RCC 7860 (cell line): ENCODE measurements at places on chromosomes 5 and 9.
A peak's percentile ranks its signal among the peaks of the same experiment; 100 is the strongest.

DNA sequence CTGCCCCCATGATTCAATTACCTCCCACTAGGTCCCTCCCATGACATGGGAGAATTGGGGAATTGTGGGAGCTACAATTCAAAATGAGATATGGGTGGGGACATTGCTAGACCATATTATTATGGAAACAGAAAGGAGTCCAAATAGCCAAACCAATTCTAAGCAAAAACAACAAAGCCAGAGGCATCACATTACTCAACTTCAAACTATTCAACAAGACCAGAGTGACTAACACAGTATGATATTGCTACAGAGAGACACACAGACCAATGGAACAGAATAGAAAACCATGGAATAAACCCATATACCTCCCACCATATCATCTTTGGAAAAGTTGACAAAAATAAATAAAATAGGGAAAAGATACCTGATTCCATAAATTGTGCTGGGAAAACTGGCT is 710.5 kb upstream of the CDH9 start:
- DNase-seq, result no peak

DNA sequence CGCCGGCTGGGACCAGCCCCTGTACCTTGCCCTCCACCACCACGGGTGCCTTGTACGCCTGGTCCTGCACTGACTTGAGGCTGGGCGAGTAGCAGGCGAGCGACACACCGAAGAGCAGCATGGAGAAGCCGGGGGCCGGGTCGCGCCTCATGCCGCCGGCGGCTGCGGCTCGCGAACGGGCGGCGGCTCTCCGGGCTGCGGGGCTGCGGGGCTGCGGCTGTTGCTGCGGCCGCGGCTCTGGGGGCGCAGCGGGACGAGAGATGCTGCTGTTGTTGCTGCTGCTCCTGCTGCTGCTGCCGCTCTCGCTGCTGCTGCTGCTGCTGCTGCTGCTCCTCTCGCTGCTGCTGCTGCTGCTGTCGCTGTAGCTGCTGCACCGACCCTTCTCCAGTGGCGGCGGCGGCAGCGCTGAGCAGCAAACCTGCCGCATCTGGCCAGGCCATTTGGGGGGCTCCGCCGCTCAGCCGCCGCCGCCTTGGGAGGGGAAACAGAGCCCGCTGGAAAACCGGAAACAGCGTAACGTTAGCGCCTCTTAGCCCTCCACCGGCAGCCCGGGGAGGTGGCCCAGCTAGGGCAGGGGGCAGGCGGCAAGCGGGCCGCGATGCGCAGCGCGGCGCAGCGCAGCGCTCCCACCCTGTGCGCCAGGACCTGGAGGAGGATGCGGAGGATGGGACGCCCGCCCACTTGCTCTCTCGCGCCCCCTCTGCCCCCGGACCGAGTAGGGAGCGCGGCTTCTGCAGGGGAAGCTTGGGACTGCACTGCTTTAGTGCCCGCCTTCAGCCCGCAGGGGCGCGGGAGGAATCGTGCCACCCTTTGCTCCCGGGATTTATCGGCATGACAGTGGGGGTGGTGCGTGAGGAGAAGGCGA is at the start of gene NRG2:
TSS of gene NRG2 (minus strand) at position 657 of the 865 bp plus-strand sequence.
- peak; percentile 34 for DNase-seq

- DNase-seq, result no peak
Measured at GRCh38 chr5:155624597-155625241, 611.2 kb downstream of the KIF4B start.

GRCh38 chr9:7794196-7794595 is 5.4 kb downstream of the DMAC1 start:
- DNase-seq, result no peak

DNA sequence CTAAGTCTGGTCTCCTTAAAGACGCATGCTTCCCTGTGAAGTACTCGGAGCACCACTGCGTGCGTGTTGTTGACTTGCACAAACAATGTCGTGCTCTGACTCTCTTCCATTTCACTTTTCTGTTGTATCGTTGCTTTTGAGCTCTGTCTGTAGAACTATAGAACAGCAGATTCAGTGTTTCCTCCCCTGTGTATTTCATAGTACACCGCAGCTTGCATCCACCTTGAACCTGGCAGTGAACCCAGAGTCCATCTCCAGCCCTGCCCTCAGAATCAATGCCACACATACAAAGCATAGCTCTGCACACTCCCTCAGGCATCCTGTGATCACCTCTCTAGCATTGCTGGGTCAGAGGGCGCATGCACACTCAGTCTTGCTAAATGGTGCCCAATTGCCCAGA is 37.2 kb upstream of the ADAMTS2 start:
- DNase-seq, result no peak

- DNase-seq, result peak; percentile 81
Measured at GRCh38 chr5:139262742-139263445, 30.6 kb upstream of the MATR3 start.

GRCh38 chr5:73801686-73802085 is 175.7 kb downstream of the ARHGEF28 start:
- DNase-seq, result no peak

- no peak for DNase-seq
Measured at GRCh38 chr5:132822650-132823480, 7.6 kb downstream of the SHROOM1 start.
